Heart left ventricle (tissue), 16 donors: ENCODE measurements at places on chromosomes 13 and 19. TPM values are rescaled to one million over a fixed set of nuclear protein-coding genes. Genes with fewer than 3 reads are reported as not detected.

- DNase-seq, result no peak
These were observed 19.6 kb upstream of the C19orf33 start for GRCh38 chr19:38284422-38284821.

The ZNF724 gene
- 2.2 TPM for total RNA-seq

DNA sequence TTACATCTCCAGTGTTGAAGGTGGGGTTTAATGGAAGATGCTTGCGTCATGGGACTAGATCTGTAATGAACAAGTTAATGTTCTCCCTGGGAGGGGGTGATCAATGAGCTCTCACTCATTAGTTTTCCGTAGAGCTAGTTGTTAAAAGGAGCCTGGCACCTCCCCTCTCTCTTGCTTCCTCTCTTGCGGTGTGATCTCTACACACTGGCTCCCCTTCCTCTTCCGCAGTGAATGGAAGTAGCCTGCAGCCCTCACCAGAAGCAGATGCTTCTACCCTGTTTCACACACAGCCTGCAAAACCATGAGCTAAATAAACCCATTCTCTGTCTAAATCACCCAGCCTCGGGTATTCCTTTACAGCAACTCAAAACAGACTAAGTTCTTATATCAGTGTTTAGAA, 318.8 kb downstream of the SLITRK1 start:
- DNase-seq, result no peak

DNA sequence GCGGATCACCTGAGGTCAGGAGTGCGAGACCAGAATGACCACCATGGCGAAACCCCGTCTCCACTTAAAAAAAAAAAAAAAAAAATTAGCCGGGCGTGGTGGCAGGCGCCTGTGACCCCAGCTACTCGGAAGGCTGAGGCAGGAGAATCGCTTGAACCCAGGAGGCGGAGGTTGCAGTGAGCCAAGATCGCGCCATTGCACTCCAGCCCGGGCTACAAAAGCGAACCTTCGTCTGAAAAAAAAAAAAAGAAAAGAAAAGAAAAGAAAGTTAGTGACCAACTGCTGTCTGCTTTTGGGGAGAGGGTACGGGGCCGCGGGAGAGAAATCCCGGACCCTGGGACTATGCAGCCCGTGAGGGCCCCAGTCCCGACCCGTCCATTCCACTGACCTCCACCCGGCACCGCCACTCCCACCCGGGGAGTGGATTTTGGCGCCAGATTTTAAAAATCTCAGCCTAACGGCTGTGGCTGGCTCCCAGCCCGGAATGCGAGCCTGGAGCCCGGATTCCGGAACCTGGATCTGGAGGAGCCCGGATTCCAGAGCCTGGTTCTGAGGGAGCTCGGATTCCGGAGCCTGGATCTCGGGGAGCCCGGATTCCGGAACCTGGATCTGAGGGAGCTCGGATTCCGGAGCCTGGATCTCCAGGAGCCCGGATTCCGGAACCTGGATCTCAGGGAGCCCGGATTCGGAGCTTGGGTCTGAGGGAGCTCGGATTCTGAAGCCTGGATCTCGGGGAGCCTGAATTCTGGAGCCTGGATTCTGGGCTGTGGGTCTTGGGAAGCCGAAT, 6.1 kb upstream of the LMNB2 start:
- DNase-seq, result peak; percentile 91

The CEACAM16 gene
- total RNA-seq, result not detected

GRCh38 chr13:22141716-22142115, 470.8 kb downstream of the FGF9 start:
- DNase-seq, result no peak

The GNA15 gene
- 1.1 TPM for total RNA-seq

GRCh38 chr19:16564842-16565241, 7.4 kb downstream of the SLC35E1 start:
- no peak for DNase-seq

- DNase-seq, result no peak
These were observed 423.5 kb downstream of the ZNF536 start for GRCh38 chr19:30795727-30796126.

GRCh38 chr19:53467485-53468262, at the start of gene ZNF813:
ZNF813 (plus strand) TSS chr19:53467733; CDS start chr19:53483823, 16,090 bp downstream.
- DNase-seq, result peak; percentile 94

The GRK1 gene
- not detected for total RNA-seq

The TMC4 gene
- total RNA-seq, result 1.5 TPM

DNA sequence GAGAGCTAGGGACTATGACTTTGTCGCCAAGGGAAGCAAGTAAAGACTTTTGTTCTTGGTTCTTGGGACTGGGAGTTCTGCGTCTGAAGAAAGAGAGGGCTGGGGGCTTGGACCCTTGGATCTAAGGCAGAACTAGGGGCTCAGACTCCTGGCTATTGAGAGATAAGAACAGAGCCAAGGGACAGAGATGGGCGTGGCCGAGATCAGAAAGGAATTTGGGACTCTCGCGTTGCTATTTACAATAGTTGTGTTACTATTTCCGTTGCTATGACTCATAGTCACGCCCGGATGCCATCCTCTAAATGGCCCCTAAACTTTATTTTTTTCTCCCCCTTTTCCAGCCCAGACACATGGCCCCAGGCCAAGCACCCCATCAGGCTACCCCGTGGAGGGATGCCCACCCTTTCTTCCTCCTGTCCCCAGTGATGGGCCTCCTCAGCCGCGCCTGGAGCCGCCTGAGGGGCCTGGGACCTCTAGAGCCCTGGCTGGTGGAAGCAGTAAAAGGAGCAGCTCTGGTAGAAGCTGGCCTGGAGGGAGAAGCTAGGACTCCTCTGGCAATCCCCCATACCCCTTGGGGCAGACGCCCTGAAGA, 759 bp downstream of the PPP1R15A start:
- DNase-seq, result peak; percentile 91

The THSD8 gene
- total RNA-seq, result 3.5 TPM

The NUFIP1 gene
- 3.7 TPM for total RNA-seq

DNA sequence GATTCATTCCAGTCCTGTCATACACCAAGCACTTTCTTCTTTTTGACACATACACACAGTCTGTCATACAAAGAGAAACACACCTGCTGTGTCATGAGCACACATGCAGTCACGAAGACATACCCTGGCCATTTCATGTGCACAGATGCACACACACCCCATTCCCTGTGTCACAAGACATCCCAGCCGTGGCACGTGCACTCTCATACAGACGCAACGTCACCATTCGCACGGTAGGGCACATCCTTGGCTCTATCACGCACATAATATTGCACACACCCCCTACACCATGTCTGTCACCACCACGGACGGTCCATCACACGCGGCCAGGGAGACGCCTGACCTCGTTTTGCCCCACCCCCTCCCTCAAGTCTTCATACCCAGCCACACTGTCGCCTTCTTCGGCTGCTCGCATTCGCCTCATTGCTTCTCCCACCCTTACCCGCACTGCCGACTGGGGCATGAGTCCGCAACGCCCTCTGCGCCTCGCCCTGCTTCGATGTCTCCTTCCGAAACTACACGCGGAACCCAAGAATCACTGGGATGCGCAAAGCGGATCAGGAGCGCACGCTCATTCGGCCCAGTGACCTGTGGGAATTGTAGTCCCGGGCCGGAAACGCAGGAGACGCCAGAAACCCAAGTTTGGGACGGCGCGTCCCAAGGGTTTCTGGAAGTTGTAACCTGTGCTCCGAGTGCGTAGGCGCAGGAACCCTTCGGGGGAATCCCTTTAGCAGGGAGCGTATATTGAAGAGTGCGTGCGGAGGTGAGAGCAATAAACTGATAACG, 6.8 kb upstream of the ZNF283 start:
- peak; percentile 54 for DNase-seq

GRCh38 chr13:99976575-99976974, 5.0 kb upstream of the ZIC5 start:
- no peak for DNase-seq

DNA sequence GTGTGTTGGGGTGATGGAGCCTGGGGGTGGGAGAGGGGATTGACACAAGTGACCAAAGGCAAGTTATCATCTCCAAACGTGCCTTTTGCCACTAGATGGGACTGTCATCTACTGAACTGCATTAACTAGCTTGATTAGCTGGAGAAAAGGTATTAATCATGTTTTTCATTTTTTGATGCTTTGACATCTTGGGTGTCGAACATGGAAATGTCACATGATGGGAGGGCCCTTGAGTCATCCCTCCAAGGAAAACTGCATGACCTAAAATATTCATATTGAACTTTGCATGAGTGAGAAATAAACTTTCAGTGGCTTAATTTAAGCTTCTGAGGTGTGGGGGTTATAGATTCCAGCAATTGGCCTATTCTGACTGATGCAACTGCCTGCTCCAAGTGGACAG, 73.3 kb downstream of the ALOX5AP start:
- no peak for DNase-seq
